ENCODE measurements at places on chromosomes 4 and X. TPM values are rescaled to one million over a fixed set of nuclear protein-coding genes. Genes with fewer than 3 reads are reported as not detected.

LRCH2 gene
- 0.04 TPM for total RNA-seq

PRKG2 gene
- 2.5 TPM for total RNA-seq

REPS2 gene
- 0.38 TPM for total RNA-seq

TMEM271 gene
- total RNA-seq, result not detected

CLNK gene
- total RNA-seq, result not detected

IL2RG gene
- not detected for total RNA-seq

ZCCHC18 gene
- total RNA-seq, result not detected

CSTF2 gene
- total RNA-seq, result 16.4 TPM

HSD17B10 gene
- 128 TPM for total RNA-seq

TENM3 gene
- 16.1 TPM for total RNA-seq

TMPRSS11A gene
- not detected for total RNA-seq

HTR2C gene
- not detected for total RNA-seq

RBM46 gene
- 0.27 TPM for total RNA-seq

DTHD1 gene
- not detected for total RNA-seq

HPGD gene
- total RNA-seq, result not detected

RADX gene
- total RNA-seq, result 2.8 TPM

PTPN13 gene
- total RNA-seq, result 48.6 TPM

SMPX gene
- total RNA-seq, result not detected

ITIH6 gene
- total RNA-seq, result not detected

ZNF718 gene
- 2.3 TPM for total RNA-seq

PAGE5 gene
- total RNA-seq, result not detected

HPSE gene
- total RNA-seq, result 11.1 TPM

STK32B gene
- total RNA-seq, result 1.1 TPM

NPY1R gene
- not detected for total RNA-seq

ANOS1 gene
- total RNA-seq, result 16.6 TPM

SSX4 gene
- total RNA-seq, result not detected

MAGEE1 gene
- total RNA-seq, result 2.8 TPM

ATP8A1 gene
- total RNA-seq, result 0.16 TPM

DCHS2 gene
- total RNA-seq, result 0.08 TPM

RNF212 gene
- total RNA-seq, result 1.2 TPM

CLDN34 gene
- not detected for total RNA-seq

TMEM31 gene
- total RNA-seq, result not detected

RGN gene
- total RNA-seq, result not detected

ADAMTS3 gene
- 0.08 TPM for total RNA-seq

NKX6-1 gene
- total RNA-seq, result not detected

ADH1C gene
- 0.08 TPM for total RNA-seq

ARMCX6 gene
- total RNA-seq, result 19.2 TPM

DCAF12L1 gene
- not detected for total RNA-seq

TEX13C gene
- total RNA-seq, result not detected

GPR143 gene
- 0.08 TPM for total RNA-seq

XAGE1A gene
- total RNA-seq, result not detected

PLP1 gene
- not detected for total RNA-seq

SORCS2 gene
- total RNA-seq, result 0.31 TPM

PDGFC gene
- 26.4 TPM for total RNA-seq

SLC49A3 gene
- total RNA-seq, result not detected

P2RY10 gene
- total RNA-seq, result not detected

INPP4B gene
- 25.6 TPM for total RNA-seq

PRRG3 gene
- total RNA-seq, result not detected

CPXCR1 gene
- not detected for total RNA-seq

ASB12 gene
- not detected for total RNA-seq

SLC4A4 gene
- total RNA-seq, result 0.86 TPM

ETNPPL gene
- total RNA-seq, result not detected

NPY2R gene
- not detected for total RNA-seq

SPATA4 gene
- total RNA-seq, result 0.08 TPM
